ENCODE measurements at places on chromosomes 12 and 14. TPM values are rescaled to one million over a fixed set of nuclear protein-coding genes. Genes with fewer than 3 reads are reported as not detected.

Gene SALL2
- total RNA-seq, result 3.9 TPM

DNA sequence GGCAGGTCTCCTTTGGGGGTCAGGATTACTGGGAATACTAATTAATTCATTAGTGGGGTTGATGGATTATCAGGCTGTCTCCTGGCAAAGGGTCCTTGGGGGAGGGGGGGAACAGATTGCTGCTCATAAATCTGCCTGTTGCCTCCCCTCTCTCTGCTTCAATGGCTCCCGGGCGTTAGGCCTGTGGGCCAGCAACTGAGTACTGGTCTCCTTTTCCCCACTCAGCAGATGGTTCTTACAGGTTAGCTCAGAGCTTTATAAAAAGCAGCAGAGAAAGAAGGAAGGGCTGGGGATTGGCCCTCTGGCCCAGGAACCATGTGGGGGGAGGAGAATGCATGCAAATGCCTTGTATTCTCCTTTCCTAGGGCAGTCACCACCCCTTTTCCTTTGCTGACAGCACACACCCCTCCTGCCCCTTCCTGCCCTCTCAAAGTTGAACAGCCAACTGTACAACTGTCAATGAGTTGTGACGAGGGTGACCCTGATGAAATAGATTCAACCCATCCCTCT, 2.3 kb upstream of the NEUROD4 start:
- H3K36me3 ChIP-seq, result no peaks in the 10 kb centered on the region
- no peak for DNase-seq
- no peaks in the 10 kb centered on the region for H3K4me1 ChIP-seq
- H3K4me3 ChIP-seq, result no peak overlapping the region
- H3K27me3 ChIP-seq, result no peaks in the 10 kb centered on the region

GRCh38 chr12:51911788-51912711, 4.7 kb downstream of the ACVRL1 start:
- no peaks in the 10 kb centered on the region for H3K27me3 ChIP-seq
- peaks cover 34% of the 10 kb centered on the region for H3K4me1 ChIP-seq
- peak overlapping the region; percentile 30 for H3K4me3 ChIP-seq
- H3K36me3 ChIP-seq, result peaks cover 13% of the 10 kb centered on the region
- no peak for DNase-seq

Gene PLEKHH1
- 114 TPM for total RNA-seq

Gene RPGRIP1
- not detected for total RNA-seq

- H3K4me3 ChIP-seq, result no peak overlapping the region
- DNase-seq, result no peak
- H3K36me3 ChIP-seq, result no peaks in the 10 kb centered on the region
- H3K27me3 ChIP-seq, result no peaks in the 10 kb centered on the region
- no peak overlapping the region for H3K27ac ChIP-seq
- no peaks in the 10 kb centered on the region for H3K4me1 ChIP-seq
Measured at GRCh38 chr12:88206601-88207000, 64.5 kb downstream of the TMTC3 start.

GRCh38 chr12:104864668-104865067, 93.4 kb downstream of the SLC41A2 start:
- no peaks in the 10 kb centered on the region for H3K36me3 ChIP-seq
- no peak overlapping the region for H3K27ac ChIP-seq
- no peaks in the 10 kb centered on the region for H3K27me3 ChIP-seq
- H3K4me1 ChIP-seq, result no peaks in the 10 kb centered on the region
- no peak overlapping the region for H3K4me3 ChIP-seq

Gene CACNB3
- total RNA-seq, result 33.0 TPM

GRCh38 chr12:3214526-3215365, 137.6 kb downstream of the TSPAN9 start:
- no peaks in the 10 kb centered on the region for H3K4me1 ChIP-seq
- no peak for DNase-seq
- no peaks in the 10 kb centered on the region for H3K36me3 ChIP-seq
- no peaks in the 10 kb centered on the region for H3K27me3 ChIP-seq
- H3K4me3 ChIP-seq, result no peak overlapping the region
- H3K27ac ChIP-seq, result no peak overlapping the region

Gene DHRS2
- total RNA-seq, result not detected

Gene GALNT6
- 31.4 TPM for total RNA-seq

GRCh38 chr12:38328306-38328895, 11.8 kb downstream of the ALG10B start:
- no peaks in the 10 kb centered on the region for H3K4me1 ChIP-seq
- no peak overlapping the region for H3K27ac ChIP-seq
- DNase-seq, result no peak
- no peaks in the 10 kb centered on the region for H3K27me3 ChIP-seq
